ENCODE measurements at places on chromosomes 2 and 18.

DNA sequence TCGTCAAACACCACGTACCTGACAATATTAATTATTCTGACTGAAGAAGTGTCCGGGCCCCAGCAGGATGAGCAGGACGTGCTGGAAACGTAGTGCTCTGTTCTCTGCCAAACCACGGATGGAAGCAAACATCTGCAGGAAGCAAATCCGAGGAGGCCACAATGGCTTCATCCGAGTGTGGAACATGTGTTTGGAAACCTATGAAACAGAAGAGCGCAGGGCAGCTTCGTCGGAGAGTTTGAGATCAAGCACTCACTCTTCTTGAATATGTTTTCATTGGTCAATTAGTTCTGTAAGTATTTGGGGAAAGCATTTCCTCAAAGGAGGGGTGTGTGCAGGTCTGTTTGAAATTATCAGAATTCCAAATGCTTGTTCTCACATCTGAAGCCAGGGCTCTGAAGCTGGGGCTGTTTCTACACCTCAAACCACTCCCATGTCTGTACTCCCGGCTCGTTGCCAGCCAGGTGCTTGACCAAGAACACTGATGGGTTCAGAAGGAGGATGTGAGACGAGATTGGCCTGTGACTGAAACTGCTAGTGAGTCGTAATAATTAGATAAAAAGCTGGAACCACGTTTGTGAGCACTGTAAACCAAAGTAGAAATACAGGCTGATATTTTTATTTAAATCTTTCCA is 356.6 kb upstream of the SALL3 start:
- no peak for DNase-seq

DNA sequence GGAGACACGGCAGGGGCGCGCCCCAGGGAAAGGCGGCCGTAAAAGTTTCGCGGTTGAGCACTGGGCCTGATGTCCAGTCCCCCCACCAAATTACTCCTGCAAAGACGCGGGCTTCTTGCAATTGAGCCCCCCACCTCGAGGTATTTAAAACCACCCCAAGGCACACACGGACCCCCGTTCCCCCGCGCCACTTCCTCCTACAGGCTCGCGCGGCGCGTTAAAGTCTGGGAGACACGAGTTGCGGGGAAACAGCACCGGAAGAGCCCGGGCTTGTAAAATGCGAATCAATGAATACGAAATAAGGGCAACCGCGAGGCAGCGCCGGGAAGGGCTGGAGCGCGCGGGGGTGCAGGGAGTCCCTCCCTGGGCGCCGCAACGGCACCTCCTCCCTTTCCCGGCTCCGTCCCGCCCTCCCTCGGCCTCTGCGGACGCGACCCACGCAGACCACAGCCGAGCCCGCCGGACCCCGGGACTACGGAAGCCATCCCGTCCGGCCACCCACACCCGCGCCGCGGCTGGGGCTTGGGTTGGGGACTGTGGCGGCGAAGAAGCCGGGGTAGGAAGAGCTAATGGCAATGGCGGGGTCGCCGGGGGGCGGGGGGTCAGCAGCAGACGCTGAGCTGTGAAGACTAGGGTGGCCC is 918 bp upstream of the NETO1 start:
- no peak for DNase-seq

- peak; percentile 66 for DNase-seq
These were observed 37.7 kb upstream of the FSIP2 start for GRCh38 chr2:185700883-185701282.

DNA sequence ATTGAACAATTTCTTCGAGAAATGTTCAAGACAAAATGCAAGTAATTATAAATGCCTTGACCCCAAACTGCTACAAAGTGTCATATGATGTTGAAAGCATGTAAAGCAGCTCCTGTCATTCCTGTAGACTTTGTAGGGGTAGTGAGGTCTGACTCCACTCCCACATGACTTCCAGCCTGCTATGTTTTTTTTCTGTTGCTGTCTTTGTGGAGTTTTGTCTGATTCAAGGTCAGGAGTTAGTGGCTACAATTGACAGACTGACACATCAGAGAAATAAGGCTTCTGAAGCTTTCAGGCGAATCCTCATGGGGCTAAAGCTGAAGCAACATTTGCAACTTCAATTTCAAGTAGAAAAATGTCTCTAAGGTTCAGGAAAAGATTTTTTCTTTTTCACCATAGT is 63.9 kb upstream of the CCDC195 start:
- no peak for DNase-seq

DNA sequence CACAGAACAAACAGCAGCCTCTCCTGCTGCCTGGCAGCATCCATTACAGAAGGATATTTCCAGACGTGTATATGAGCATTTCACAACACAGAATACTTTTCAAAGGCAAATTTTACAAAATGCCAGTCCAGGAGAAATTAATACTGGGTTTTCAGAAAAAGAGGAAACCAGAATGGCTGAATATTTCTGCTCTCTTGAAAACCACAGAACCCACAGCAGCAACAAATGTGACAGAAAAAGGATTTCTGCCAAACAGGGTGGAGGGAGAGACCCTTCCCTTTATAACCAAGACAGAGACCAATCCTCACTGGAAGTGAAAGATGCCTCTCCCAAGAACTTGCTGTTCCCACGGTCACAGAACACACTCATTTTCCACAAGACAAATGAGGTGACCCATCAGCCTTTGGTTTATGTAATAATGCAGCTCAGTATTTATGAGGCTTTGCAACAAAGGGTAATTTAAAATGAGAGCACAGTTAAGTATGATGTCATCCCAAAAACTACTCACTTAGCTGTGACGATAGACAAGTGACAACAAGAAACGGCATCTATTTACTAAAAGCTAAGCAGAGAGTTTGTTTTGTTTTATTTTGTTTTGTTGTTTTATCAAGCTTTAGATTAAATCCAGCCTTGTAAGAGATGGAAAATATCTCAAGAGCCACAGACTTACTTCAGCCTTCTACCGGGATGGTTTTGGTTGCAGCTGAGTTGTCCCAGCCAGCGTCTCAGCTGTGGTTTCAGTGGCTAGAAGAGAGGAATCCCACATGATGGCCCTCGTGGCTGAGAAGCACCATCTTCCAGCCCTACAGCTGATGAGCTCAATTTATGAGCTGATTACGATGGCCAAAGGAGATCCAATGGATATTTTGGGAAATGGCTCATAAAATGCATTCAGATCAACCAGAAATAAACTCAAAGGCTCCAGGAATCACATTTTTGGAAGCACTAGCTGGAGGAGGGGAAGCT is 249.3 kb upstream of the AGAP1 start:
- DNase-seq = no peak

DNA sequence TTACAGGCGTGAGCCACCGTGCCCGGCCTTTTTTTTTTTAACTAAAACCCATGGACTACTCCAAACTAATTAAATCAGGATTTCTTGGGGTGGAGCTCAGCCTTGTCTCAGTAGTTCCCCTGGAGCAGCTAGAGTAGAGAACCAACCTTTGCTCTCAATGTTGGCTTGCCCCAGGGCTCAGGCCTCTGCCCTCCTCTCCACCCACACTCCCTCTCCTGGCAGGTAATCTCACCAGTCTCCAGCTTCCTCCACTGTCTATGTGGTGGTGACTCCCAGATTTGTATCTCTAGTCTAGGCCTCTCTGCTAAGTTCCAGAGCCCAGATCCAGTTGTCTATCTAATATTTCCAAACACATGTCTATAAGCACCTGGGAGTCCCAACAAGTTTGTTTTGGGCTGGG is 9.6 kb upstream of the MTA3 start:
- DNase-seq = no peak

GRCh38 chr2:220708366-220708765 is 863.7 kb downstream of the EPHA4 start:
- DNase-seq = no peak

DNA sequence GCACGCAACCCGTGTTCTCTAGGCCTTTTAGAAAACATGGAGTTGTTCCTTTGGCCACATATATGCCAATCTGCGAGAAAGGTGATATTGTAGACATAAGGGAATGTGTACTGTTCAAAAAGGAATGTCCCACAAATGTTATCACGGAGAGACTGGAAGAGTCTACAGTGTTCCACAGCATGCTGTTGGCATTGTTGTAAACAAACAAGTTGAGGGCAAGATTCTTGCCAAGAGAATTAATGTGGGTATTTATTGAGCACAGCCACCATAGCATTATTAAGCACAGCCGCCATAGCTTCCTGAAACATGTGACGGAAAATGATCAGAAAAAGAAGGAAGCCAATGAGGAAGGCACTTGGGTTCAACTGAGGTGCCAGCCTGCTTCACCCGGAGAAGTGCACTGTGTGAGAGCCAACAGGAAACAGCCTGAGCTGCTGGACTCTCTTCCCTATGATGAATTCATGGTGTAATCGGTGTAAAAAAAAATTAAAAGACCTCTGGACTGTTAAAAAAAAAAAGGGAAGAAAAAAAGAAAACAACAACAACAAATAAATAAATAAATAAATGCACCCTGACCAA is 29.0 kb upstream of the REL start:
- no peak for DNase-seq

DNA sequence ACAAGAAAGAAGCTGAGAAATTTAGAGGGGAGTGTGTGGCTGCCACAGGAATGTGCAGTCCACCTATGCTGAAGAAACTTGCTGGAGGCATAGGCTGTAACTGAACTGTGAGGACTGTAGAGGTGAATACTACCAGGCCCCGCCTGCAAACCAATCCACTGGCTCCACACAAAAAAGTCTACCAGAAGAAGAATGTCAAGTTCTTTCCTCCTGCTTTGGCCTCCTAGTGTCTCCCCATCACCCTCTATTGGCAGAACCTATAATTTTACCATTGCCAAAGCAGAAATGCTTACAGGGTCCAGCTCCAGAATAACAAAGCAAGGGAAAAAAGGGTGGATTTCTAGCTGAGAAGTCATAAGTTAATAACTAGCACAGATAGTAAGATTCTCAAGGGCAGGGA is 5.9 kb upstream of the ATP5MC3 start:
- DNase-seq = no peak

GRCh38 chr2:111691164-111691875 is 192.7 kb downstream of the ANAPC1 start:
- DNase-seq = no peak

DNA sequence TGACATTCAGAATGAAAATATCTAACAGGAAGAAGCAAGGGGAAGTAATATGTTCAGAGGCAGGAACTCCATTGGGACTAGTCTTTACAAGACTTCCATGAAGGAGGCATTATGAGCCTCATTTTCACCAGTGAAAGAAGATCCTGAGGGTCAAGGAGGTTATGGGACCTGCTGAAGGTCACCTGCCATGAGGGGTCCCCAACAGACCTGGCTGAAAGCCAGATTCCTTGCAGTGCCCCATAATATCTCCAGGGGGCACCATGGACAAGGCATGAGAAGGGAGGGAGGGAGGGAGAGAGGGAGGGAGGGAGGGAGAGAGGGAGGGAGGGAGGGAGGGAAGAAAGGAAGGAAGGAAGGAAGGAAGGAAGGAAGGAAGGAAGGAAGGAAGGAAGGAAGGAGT is 27.9 kb downstream of the XDH start:
- DNase-seq = no peak

- DNase-seq = no peak
These were observed 471.8 kb downstream of the IRS1 start for GRCh38 chr2:226327830-226328229.

GRCh38 chr18:21057112-21057511 is 54.5 kb downstream of the ROCK1 start:
- DNase-seq = no peak

- no peak for DNase-seq
These were observed 135.1 kb downstream of the ZNF516 start for GRCh38 chr18:76359909-76360308.

- DNase-seq = peak; percentile 71
These were observed 30.3 kb downstream of the GPR75 start for GRCh38 chr2:53829273-53829979.

- DNase-seq = no peak
These were observed 380.6 kb upstream of the TCF4 start for GRCh38 chr18:55968550-55968949.
